ENCODE measurements at places on chromosomes 12 and 14.
A peak's percentile ranks its signal among the peaks of the same experiment; 100 is the strongest.

DNA sequence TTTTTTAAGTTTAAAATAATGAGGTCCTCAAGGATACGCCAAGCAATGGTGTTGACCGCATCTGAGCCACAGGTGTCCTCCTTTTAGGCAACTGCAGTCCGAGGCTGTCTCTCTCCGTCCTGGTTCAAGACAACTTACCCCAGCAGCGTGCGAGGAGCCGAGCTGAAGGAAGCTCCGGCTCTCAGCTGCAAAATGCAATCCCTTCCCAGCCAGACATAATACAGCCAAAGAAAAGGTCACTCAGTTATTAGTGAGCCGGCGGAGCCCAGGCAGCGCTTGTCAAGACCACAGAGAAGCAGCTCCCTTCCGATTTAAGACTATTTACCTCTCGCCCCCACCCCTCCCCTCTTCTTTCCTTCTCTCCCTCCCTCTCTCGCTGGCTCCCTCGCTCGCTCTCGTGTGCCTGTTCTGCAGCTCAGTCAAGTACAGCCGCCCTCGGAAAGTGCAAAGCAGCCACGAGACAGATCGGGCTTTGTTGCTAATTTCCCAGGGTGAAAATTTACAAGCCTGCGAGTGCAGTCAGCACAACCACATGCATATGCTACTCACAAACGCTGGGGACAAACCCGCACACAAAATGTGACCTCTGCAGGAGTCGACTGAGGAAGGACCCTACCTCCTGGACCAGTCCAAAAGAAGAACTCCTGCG, 363 bp upstream of the LMO3 start:
- no peak for DNase-seq

DNA sequence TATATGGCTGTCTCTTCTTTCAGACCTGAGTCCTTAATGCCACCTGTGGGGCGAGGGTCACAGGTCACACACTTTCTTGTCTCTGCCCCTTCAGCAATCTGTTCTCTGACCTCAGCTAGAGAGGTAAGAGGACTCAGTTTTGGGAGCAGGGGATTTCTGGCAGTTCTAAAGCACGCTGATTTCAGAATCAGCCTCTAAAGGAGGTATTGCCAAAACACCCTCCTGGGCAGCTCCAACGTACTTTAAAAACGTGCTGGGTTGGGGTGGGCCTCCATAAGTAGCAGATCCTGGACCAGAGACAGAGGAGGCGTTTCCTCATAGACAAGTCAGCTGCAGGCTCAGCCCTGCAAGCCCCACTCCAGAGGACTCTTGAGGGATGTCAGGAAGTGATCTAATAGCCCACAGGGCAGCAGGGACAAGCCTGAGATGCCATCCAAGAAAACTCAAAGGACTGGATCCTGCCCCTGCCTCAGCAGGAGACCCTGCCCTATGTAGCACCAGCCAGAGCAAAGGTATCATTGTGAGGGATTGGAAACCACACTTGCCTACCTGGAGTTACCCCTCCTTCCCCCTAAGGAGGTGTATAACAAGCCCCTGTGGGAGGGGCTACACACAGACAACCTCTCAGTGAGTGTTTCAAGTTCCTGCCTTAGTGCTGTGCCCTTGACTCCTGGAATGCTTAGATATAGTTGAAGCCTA, 8.5 kb downstream of the CTDSP2 start:
- DNase-seq, result peak; percentile 22

DNA sequence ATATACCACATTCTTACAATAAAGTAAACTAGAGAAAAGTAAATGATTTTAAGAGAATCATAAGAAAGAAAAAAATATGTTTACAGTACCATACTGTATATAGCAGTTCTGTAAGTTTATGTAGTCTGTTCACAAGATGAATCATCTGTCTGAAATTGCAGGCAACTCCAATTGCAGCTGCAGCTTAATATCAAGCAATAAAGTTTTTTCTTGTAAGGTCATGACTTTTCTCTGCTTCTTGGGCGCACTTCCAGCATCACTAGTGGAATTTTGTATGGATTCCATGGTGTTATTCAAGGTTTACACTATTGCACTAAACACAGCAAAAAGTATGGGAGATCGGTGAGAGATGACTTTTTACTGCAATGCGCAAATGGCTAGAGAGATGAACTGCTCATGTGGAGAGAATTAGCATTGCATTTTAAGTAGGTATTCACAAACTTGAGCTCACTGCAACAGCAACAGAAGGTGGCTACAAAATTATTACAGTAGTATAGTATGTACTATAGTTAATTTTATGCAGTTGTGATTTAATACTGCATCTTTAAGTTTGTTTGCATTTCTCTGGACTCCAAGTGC, 445.4 kb upstream of the OR4E1 start:
- DNase-seq, result no peak

DNA sequence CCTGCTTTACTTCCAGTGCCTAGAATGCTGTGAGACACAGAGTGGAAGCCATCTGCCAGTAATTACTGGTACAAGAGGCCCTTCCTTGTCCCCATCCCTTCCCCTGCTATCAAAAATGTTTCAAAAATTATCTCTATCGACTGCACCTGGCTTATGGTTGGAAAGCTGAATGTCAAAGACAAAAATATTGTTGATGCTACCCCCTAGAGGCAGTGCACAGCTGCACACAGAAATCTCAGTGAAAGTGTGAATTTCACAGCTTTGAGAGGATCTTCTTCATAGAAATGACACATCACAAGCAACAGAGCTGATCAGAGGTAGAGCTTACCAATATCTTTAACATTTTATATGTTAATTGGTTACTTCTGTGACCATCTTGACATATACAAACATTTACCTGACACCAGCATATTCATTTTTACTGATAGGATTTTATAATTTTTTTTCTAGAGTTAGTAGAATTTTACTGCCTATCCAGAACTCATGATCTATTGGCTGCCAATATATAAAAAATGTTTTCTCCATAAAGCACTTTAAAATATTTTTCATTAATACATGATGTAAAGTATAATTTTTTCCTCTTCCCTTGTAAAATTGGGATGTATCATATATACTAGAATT, 138.0 kb downstream of the AACS start:
- DNase-seq, result no peak

- DNase-seq, result no peak
Observed at GRCh38 chr12:99066726-99067125, 421.6 kb downstream of the APAF1 start.

GRCh38 chr14:38108681-38109080, 99.0 kb upstream of the SSTR1 start:
- no peak for DNase-seq

DNA sequence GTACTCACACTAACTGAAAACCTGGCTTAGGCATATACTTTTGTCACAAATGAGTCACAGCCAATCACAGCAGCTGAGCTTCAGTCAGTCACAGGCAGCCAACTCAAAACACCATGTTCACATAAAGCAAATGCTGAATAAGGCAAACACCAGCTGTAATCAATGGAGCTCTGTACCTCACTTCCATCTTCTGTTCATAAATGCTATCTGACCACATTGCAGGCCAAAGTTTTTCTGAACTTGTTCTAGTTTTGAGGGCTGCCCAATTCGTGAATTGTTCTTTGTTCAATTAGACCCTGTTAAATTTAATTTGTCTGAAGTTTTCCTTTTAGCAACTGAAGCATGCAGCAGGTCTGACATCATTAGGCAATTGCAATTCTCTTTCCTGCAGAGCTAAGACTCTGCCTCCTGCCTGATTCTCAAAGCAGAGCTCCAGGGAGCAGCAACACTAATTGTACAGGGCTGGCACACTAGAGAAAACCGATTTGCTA, 129.9 kb downstream of the WIF1 start:
- DNase-seq, result no peak

DNA sequence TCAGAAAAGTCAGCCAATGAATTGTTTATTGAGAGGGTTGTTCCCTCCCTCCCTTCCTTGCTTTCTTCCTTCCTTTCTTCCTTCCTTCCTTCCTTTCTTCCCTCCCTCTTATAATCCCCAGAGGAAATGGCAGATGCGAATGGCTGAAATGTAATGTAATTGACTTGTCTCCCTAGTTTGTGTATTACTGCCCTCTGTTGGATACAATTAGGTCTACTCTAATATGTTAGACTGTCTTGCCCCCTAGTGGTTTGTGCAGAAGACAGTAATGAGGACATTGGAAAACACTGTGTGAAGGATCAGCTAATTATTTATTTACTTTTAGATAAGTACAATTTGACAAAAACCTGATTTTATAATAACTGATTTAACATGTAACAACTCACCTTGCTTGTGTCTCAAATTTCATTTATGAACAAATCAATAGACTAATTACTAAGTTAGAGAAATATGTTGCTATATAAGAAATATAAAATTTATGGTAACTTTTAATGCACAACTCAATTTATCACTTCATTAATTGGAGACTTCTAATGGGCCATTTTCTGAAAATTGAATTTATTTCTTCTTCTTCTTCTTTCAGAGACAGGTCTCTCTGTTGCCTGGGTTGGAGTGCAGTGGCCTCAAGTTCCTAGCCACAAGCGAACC, 229.8 kb upstream of the LRIG3 start:
- peak; percentile 90 for DNase-seq

DNA sequence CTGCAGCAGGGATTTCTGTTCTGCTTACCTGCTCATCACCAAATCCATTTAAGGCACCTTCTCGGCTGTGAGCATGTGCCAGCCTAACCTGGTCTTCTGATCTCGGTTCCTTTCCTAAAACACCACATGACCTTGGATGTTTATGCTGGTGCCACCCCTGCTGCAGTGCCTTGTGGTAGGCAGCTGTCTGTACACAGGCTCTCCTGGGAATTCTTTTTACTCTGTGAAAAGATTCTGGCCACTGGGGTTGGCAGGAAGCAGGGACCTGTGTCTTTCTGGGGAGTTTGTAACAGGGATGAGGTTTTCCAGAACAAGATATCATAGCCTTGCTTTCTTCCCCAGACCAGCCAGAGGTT, 10.4 kb upstream of the PLEKHG3 start:
- DNase-seq, result no peak

DNA sequence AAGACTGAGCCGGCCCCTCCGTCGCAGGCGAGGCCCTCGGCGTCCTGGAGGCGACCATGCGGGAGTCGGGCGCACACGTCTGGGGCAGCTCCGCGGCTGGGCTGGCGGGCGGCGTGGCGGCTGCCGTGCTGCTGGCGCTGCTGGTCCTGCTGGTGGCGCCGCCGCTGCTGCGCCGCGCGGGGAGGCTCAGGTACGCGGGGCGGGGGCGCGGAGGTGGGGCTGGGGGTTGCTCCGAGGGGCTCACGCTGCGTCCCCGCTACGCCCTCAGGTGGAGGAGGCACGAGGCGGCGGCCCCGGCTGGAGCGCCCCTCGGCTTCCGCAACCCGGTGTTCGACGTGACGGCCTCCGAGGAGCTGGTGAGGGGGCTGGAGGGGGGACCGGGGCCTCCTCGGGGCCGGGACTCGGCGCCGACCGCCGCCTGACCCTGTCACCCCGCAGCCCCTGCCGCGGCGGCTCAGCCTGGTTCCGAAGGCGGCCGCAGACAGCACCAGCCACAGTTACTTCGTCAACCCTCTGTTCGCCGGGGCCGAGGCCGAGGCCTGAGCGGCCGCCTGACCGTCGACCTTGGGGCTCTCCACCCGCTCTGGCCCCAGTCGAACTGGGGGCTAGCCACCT, 7.8 kb downstream of the AMN start:
- no peak for DNase-seq

DNA sequence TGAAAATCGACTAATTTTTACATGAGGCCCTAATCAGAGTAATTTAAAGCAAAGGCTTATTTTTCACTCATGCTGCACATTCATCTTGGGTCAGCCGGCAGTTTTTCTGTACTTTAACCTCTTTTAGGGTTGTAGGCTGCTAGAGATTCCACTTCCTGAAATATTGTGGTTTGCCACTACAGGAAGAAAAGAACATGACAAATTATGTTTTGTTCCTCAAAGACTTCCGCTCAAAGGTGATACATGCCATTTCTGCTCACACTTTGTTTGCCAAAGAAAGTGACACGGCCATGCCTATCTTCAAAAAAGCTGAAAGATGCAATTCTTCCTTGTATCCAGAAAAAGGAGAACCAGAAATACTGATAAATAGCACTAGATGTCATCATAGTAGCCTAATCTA, 183.4 kb upstream of the PPFIA2 start:
- no peak for DNase-seq

DNA sequence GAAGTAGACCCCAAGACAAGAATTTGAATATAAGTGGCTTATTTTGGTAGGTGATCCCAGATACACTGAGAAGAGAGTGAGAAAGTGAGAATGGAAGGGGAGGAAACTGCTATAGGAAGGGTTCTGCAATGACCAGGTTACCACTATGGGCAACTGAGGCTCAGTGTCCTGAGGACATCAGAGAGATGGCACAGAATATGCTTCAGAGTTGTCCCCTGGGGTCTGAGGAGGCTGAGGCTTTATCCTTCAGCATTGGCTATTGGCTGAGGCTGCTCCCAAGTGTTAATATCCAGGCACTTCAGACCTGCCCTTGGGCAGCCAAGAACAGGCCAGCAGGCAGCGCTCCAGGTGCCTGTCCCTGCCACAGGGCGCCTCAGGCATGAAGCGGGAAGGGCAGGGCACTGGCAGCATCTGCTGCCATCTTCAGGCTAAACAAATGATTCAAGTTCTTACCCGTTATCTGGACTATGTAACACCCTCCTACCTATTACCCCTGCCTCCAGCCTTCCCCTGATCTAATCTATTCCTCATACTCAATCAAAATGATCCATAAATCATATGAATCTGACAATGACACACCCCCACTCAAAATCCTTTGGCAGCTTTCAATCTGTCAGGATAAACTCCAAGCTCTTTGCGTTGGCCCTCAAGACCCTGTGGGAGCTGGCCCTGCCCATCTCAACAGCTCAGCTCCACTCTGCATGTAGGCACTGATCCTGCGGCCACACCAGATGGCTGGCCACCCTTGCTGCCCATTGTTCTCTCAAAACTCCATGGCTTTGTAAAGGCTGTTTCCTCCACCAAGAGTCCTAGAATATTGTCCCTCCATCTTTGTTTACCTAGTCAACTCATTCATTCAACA, 42.4 kb downstream of the CKAP4 start:
- DNase-seq, result no peak

Data from SK-N-MC (cell line).